ENCODE measurements at places on chromosomes 4 and X. TPM values are rescaled to one million over a fixed set of nuclear protein-coding genes. Genes with fewer than 3 reads are reported as not detected.

Gene KCND1
- 0.10 TPM for total RNA-seq

Gene PRSS12
- total RNA-seq: 1.5 TPM

Gene DDX53
- total RNA-seq: not detected

Gene SERTM2
- total RNA-seq: not detected

Gene IGBP1
- 52.3 TPM for total RNA-seq

Gene ATP8A1
- total RNA-seq: 4.5 TPM

Gene NOX1
- 0.10 TPM for total RNA-seq

Gene DIPK2B
- total RNA-seq: not detected

Gene PPARGC1A
- 4.8 TPM for total RNA-seq

Gene CENPU
- 18.1 TPM for total RNA-seq

Gene DUSP21
- not detected for total RNA-seq

Gene RASL11B
- 0.57 TPM for total RNA-seq

Gene GNRHR
- not detected for total RNA-seq

Gene SPP1
- total RNA-seq: not detected

Gene AVPR2
- 0.48 TPM for total RNA-seq

Gene SLC49A3
- 0.10 TPM for total RNA-seq

Gene ZNF827
- 8.5 TPM for total RNA-seq

Gene PALLD
- total RNA-seq: 310 TPM

Gene XAGE1A
- not detected for total RNA-seq

Gene CT83
- not detected for total RNA-seq

Gene RBM46
- not detected for total RNA-seq

Gene SSX1
- not detected for total RNA-seq
